ENCODE measurements at places on chromosomes 12 and 14.

GRCh38 chr14:55761651-55762050 lies 181.6 kb downstream of the KTN1 start:
- no peak overlapping the region for H3K4me3 ChIP-seq
- H3K36me3 ChIP-seq: no peaks in the 10 kb centered on the region
- no peak overlapping the region for H3K27ac ChIP-seq
- no peak for DNase-seq

DNA sequence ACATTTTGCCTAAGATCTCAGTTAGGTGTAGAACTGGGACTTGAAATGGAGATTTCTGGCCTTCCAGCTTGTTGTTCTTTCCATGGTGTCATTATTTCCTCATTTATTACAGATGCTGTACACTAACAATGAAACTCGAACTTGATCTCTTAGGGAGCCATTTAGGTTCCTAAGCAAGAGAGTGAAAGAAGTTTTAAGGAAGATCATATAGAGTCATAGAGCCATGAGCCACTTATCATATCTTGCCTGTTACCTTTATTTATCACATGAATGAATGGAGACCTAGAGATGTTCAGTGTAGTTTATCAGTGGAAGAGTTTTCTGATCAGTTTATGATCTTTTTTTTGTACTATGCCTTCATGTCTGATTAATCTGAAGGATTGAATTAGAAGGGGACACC lies 9.9 kb downstream of the HELB start:
- H3K4me3 ChIP-seq: no peak overlapping the region
- H3K27ac ChIP-seq: no peak overlapping the region
- H3K36me3 ChIP-seq: peaks cover 6% of the 10 kb centered on the region
- H3K4me1 ChIP-seq: no peaks in the 10 kb centered on the region
- H3K27me3 ChIP-seq: no peaks in the 10 kb centered on the region
- no peak for DNase-seq

DNA sequence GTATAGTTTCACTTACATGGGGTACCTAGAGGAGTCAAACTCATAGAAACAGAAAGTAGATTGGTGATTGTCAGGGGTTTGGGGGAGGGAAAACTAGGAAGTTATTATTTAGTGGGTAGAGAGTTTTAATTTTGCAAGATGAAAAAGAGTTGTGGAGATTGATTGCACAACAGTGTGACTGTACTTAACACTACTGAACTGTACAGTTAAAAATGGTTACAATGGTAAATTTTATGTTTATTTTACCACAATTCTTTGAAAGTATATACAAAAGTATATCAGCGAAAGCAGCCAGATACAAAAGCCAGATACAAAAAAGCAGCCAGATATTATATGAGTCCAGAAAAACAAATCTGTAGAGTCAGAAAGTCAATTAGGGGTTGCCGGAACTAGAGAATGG lies 247.6 kb downstream of the IPO8 start:
- H3K36me3 ChIP-seq: no peaks in the 10 kb centered on the region
- H3K27me3 ChIP-seq: no peaks in the 10 kb centered on the region
- no peak overlapping the region for H3K4me3 ChIP-seq
- H3K27ac ChIP-seq: no peak overlapping the region
- DNase-seq: no peak
- H3K4me1 ChIP-seq: no peaks in the 10 kb centered on the region

DNA sequence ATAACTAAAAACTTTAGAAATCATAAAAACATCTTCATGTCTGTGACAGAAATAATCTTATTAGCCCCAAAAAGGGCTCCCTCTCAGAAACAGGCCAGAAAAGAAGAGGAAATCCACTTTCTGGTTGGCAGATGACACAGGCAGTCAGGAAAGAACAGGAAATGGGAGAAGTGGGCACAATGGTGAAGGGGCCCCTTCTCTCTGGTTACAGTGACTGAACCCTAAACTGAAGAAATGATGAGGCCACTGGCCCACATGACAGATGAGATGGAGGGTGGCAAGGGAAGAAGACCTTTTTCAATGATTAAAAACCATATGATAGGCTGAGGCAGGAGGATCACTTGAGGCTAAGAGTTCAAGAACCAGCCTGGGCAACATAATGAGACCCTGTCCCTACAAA lies 21.1 kb downstream of the TCTN1 start:
- no peaks in the 10 kb centered on the region for H3K27me3 ChIP-seq
- H3K27ac ChIP-seq: no peak overlapping the region
- no peak overlapping the region for H3K4me3 ChIP-seq

- H3K36me3 ChIP-seq: no peaks in the 10 kb centered on the region
- no peak overlapping the region for H3K4me3 ChIP-seq
- no peak overlapping the region for H3K27ac ChIP-seq
- no peak for DNase-seq
- no peaks in the 10 kb centered on the region for H3K4me1 ChIP-seq
Observed at GRCh38 chr14:100786576-100787219, 39.2 kb upstream of the MEG3 start.

DNA sequence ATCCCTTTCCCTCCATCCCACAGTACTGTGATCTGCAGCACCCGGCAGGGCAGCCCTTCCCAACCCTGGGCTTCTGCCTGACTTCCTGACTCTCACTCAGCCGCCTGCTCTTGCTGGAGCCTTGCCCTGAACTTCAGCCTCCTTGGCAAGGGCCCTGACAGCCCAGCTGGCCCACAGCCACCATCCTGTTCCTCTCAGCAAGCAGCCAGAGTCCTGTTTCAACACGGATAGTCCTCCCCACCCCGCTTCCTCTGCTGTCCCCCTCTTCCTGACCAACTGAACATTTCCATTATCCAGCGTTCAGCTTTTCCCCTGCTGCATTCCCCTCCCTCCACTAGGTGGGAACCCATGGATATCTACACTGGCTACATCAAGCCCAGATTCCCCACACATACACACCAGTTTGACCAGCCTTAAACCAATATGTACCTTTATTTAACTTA lies 74.0 kb upstream of the MDM1 start:
- H3K27ac ChIP-seq: no peak overlapping the region
- no peak overlapping the region for H3K4me3 ChIP-seq
- no peaks in the 10 kb centered on the region for H3K36me3 ChIP-seq
- no peaks in the 10 kb centered on the region for H3K27me3 ChIP-seq
- DNase-seq: peak; percentile 71
- H3K4me1 ChIP-seq: no peaks in the 10 kb centered on the region

DNA sequence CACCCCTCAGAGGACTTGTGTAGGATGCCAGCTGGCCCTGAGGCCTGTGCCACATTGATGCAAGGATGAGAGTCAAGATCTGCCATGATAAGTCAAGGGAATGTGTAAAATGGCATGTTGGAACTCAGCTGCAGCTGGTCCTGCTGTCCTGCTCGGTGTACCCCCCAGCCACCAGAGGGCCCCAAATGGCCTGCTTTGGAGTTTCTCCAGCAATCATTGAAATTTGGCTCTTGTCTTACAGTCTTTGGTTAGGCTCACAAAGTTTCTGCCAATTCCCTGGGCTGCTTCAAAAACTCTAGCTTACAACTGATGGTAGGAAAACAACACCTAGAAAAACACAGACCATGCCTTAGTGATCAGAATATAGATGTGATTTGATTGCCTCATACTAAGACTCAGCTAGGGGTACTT lies 76.8 kb downstream of the HSD17B6 start:
- no peaks in the 10 kb centered on the region for H3K27me3 ChIP-seq
- peaks cover 23% of the 10 kb centered on the region for H3K4me1 ChIP-seq
- DNase-seq: peak; percentile 64

DNA sequence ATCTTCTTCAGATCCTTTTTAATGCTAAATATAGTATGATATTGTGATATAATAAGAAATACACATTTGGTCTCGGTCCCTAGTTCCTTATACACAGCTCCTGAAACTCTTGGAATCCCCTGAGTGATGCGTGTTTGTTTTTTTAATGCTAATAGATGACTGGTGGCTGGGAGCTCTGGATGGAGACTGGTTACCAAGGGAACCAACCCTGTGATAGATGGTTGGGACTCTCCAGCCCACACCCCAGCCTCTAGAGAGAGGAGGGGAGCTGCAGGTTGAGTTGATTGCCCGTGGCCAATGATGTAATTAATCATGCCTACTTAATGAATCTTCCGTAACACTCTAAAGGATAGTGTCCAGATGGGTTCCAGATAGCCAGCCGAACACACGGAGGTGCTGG lies 140.6 kb downstream of the FBXL14 start:
- H3K27me3 ChIP-seq: no peaks in the 10 kb centered on the region
- H3K36me3 ChIP-seq: no peaks in the 10 kb centered on the region
- no peak overlapping the region for H3K4me3 ChIP-seq
- DNase-seq: no peak
- H3K27ac ChIP-seq: no peak overlapping the region
- H3K4me1 ChIP-seq: no peaks in the 10 kb centered on the region

- no peaks in the 10 kb centered on the region for H3K36me3 ChIP-seq
- H3K4me3 ChIP-seq: no peak overlapping the region
- no peak overlapping the region for H3K27ac ChIP-seq
- H3K27me3 ChIP-seq: no peaks in the 10 kb centered on the region
Observed at GRCh38 chr12:81962126-81962856, 203.1 kb upstream of the PPFIA2 start.

DNA sequence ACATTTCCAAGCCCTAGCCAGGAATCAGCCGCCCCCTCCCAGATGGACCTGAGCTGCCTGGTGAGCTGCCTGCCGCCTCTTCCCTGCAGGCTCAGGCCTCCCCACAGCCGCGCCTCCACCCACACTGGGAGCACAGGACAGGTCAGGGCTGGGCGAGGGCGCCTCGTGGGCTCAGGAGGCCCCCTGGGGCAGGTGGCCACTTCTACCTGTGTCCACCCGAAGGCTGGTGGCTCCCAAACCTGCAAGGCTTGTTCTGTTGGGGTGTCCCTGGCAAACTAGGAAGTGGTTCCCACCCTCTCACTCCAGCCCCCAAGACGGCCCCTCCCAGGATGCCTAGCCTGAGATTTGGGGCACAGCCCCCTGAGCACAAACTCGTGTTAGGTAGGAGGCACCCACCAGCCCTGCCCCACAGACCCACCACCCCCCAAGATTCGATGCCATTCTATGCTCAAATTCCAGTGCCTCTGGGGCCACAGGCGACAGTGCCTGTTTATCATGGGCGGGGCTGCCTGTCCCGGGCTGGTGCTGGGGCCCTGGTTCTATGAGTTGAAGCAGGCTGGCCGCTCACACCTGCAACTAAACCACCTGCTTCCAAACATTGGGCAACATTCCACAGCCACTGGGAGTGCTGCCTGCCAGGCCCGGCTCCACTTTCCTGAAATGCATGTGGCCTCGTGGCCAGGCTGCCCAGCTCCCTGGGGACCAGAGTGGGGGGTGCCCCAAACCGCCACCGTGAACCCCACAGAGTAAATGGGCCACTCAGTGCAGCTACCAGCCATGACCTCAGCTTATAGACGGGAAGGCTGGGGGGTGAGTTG lies 6.8 kb downstream of the MMP17 start:
- peak; percentile 42 for DNase-seq
- no peak overlapping the region for H3K4me3 ChIP-seq
- peaks cover 9% of the 10 kb centered on the region for H3K27me3 ChIP-seq
- H3K36me3 ChIP-seq: no peaks in the 10 kb centered on the region
- no peaks in the 10 kb centered on the region for H3K4me1 ChIP-seq

DNA sequence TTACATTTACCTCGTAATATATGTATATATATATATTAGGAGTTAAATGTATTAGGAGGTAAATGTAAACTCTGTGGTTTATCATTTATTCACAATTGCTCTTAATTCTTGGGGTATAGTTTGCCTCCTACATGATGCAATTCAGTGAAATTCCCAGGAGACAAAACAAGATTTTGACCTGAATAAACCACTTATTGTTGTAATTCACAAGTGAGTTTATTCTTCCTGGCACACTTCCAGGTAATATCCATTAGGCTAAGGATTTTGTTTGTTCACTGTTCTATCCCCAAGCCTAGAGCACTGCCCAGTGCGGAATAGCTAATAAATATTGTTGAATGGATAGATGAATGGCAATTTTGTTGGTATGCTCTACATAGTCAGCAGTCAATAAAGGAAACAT lies 3.0 kb downstream of the SMIM10L1 start:
- DNase-seq: no peak
- H3K27ac ChIP-seq: no peak overlapping the region
- H3K27me3 ChIP-seq: no peaks in the 10 kb centered on the region
- H3K36me3 ChIP-seq: peaks cover 6% of the 10 kb centered on the region
- H3K4me1 ChIP-seq: no peaks in the 10 kb centered on the region
- no peak overlapping the region for H3K4me3 ChIP-seq

GRCh38 chr12:87793131-87793530 lies 236.1 kb downstream of the C12orf50 start:
- DNase-seq: no peak
- no peaks in the 10 kb centered on the region for H3K36me3 ChIP-seq
- no peaks in the 10 kb centered on the region for H3K27me3 ChIP-seq
- no peak overlapping the region for H3K27ac ChIP-seq
- no peaks in the 10 kb centered on the region for H3K4me1 ChIP-seq

- no peaks in the 10 kb centered on the region for H3K36me3 ChIP-seq
- no peak for DNase-seq
- no peaks in the 10 kb centered on the region for H3K4me1 ChIP-seq
- H3K27me3 ChIP-seq: peaks cover 3% of the 10 kb centered on the region
- no peak overlapping the region for H3K4me3 ChIP-seq
Observed at GRCh38 chr12:130589540-130590317, 126.4 kb downstream of the RIMBP2 start.

DNA sequence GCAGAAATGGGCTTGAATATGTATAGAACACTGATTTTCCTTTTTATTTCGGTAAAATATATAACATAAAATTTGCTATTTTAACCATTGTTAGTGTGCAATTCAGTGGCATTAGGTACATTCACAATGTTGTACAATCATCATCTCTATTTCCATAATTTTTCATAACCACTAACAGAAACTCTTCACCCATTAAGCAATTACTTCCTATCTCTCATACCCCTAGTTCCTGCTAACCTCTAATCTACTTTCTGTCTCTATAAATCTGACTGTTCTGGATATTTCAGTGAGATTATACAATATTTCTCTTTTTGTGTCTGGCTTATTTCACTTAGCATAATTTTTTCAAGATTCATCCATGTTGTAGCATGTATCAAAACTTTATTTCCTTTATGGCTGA lies 8.9 kb upstream of the RNF212B start:
- no peaks in the 10 kb centered on the region for H3K4me1 ChIP-seq
- no peaks in the 10 kb centered on the region for H3K36me3 ChIP-seq
- no peaks in the 10 kb centered on the region for H3K27me3 ChIP-seq
- H3K27ac ChIP-seq: no peak overlapping the region
- DNase-seq: no peak

DNA sequence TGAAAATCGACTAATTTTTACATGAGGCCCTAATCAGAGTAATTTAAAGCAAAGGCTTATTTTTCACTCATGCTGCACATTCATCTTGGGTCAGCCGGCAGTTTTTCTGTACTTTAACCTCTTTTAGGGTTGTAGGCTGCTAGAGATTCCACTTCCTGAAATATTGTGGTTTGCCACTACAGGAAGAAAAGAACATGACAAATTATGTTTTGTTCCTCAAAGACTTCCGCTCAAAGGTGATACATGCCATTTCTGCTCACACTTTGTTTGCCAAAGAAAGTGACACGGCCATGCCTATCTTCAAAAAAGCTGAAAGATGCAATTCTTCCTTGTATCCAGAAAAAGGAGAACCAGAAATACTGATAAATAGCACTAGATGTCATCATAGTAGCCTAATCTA lies 183.4 kb upstream of the PPFIA2 start:
- no peak overlapping the region for H3K27ac ChIP-seq
- H3K36me3 ChIP-seq: no peaks in the 10 kb centered on the region
- H3K4me3 ChIP-seq: no peak overlapping the region
- no peaks in the 10 kb centered on the region for H3K4me1 ChIP-seq

- no peaks in the 10 kb centered on the region for H3K4me1 ChIP-seq
- H3K27ac ChIP-seq: no peak overlapping the region
- H3K27me3 ChIP-seq: no peaks in the 10 kb centered on the region
- no peak overlapping the region for H3K4me3 ChIP-seq
Observed at GRCh38 chr12:113880988-113881962, 84.8 kb downstream of the RBM19 start.

All from RWPE2 (cell line).